ENCODE measurements at places on chromosomes 5 and 9.

GRCh38 chr5:60333005-60333571 lies 366.9 kb downstream of the DEPDC1B start:
- DNase-seq = no peak
- no peaks in the 10 kb centered on the region for H3K27me3 ChIP-seq
- H3K4me3 ChIP-seq = no peak overlapping the region
- H3K4me1 ChIP-seq = no peaks in the 10 kb centered on the region

DNA sequence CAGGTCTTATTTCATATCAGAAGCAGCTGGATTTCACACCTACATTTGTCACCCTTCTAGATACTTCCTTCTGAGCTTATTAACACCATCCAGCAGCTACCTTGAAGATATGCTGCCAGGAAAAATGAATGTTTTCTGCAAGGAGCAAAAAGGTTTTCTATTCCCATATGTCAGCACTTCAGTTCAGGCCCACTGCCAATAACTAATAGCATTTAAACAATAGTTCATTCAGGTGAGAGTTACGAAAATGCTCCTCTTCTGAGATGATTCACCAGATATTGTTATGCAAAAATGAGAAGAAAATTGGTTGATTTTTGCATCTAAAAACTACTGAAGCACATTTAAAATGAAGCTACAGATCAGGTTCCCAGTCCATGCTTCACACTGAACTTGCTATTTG lies 56.4 kb upstream of the ISL1 start:
- no peak overlapping the region for H3K27ac ChIP-seq
- H3K27me3 ChIP-seq = no peaks in the 10 kb centered on the region
- DNase-seq = no peak
- no peaks in the 10 kb centered on the region for H3K36me3 ChIP-seq
- H3K4me1 ChIP-seq = no peaks in the 10 kb centered on the region

GRCh38 chr5:134447815-134448520 lies 36.3 kb upstream of the CDKN2AIPNL start:
- no peak overlapping the region for H3K27ac ChIP-seq
- DNase-seq = no peak
- H3K4me3 ChIP-seq = no peak overlapping the region

DNA sequence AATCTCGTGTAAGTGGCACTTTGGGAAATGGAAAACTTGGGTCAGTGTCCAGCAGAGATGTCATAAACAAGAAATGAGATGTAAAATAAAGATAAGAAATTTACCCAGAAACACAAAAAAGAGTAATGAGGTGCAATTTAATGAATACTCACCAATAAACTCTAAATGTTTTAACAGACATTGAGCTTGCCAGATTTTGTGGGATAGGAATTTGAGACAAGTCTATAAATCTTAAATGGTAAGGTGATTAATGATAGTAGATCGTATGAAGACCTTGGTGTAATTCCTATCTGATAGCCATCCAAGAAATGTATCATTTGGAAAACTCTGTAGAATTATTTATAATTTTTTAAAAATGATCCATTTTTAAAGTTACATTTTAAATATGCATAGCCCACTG lies 682.4 kb downstream of the MAT2B start:
- peak; percentile 57 for DNase-seq
- H3K27me3 ChIP-seq = no peaks in the 10 kb centered on the region
- H3K36me3 ChIP-seq = no peaks in the 10 kb centered on the region

DNA sequence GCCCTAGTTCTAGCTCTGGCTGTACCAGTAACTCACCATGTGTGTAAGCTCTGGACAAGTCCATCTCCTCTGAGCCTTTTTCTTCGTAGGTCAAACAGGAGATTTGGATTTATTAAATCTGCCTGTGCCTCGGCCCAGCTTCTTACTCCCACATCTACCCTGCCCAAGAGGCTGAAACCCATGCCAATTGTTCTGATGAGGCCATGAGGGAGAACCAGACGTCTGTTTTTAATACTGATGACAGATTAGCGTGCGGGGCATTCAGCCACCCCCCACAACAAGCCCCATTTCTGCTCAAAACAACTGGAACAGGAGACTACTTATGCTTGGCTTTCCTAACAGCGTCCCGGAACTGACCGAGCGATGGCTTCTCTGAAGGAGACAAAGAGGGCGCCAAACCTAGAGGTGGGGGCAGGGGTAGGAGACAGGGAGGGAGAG lies 81.2 kb upstream of the TRIM32 start:
- no peak overlapping the region for H3K27ac ChIP-seq
- H3K36me3 ChIP-seq = no peaks in the 10 kb centered on the region
- H3K27me3 ChIP-seq = no peaks in the 10 kb centered on the region
- DNase-seq = no peak

- DNase-seq = no peak
- H3K4me1 ChIP-seq = peaks cover 3% of the 10 kb centered on the region
- no peak overlapping the region for H3K4me3 ChIP-seq
- H3K36me3 ChIP-seq = no peaks in the 10 kb centered on the region
Measured at GRCh38 chr5:88787856-88788255, 95.1 kb downstream of the MEF2C start.

GRCh38 chr9:8448226-8448625 lies 648.6 kb upstream of the DMAC1 start:
- no peak overlapping the region for H3K4me3 ChIP-seq
- H3K27me3 ChIP-seq = no peaks in the 10 kb centered on the region
- no peak for DNase-seq
- no peak overlapping the region for H3K27ac ChIP-seq
- no peaks in the 10 kb centered on the region for H3K36me3 ChIP-seq
- H3K4me1 ChIP-seq = no peaks in the 10 kb centered on the region

GRCh38 chr9:91697201-91697600 lies 252.8 kb downstream of the ROR2 start:
- no peaks in the 10 kb centered on the region for H3K36me3 ChIP-seq
- DNase-seq = no peak
- no peaks in the 10 kb centered on the region for H3K27me3 ChIP-seq
- no peaks in the 10 kb centered on the region for H3K4me1 ChIP-seq
- H3K4me3 ChIP-seq = no peak overlapping the region
- H3K27ac ChIP-seq = no peak overlapping the region

GRCh38 chr5:172046593-172046992 lies 40.2 kb upstream of the FBXW11 start:
- no peak for DNase-seq
- no peak overlapping the region for H3K27ac ChIP-seq
- no peak overlapping the region for H3K4me3 ChIP-seq
- H3K4me1 ChIP-seq = no peaks in the 10 kb centered on the region

DNA sequence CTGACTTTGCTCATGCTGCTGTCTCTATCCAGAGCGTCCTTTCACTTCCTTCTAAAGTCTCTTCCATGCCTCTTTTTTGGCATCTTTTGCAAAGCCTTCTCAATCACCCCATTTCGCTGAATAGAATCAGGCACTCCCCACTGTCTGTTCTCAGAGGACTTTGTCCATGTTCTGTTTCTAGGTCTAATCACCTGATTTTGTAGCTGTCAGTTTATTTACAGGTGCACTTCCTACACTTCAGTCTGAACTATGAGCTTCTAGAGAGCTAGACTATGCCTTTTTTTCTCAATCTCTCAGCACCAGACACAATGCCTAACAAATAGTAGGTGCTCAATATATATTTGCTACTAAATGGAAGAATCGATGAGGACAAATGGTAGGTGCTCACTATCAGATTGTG lies 29.9 kb downstream of the TLR4 start:
- H3K4me1 ChIP-seq = no peaks in the 10 kb centered on the region
- H3K36me3 ChIP-seq = no peaks in the 10 kb centered on the region
- no peak for DNase-seq

GRCh38 chr5:62578540-62578939 lies at the start of gene LRRC70:
Gene LRRC70 (plus strand): TSS chr5:62578819. CDS start chr5:62579439, 620 bp downstream.
- peak; percentile 63 for DNase-seq
- no peak within 1 kb of the TSS for H3K27ac ChIP-seq
- no peak within 1 kb of the TSS for H3K4me3 ChIP-seq
- no peaks in the 10 kb centered on the region for H3K4me1 ChIP-seq

DNA sequence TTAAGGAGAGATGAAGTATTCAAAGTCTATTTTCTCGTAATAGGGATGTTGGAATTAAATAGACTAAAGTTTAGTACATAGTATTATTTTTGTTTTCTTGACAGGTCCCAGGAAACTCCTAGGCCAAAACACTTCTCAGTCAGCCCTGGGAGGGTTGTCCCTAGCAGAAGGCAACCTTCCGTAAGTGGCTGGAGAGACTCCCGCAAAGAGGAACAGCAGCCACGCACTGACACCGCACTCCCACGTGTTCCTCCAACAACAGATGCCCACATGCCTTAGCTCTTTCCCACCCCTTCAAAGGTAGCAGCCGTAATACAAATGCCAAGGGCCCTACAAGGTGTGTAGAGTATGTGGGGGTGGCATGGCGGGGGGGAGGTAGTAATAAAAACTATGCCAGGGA lies 28.4 kb downstream of the PCDHGC5 start:
- peaks cover 73% of the 10 kb centered on the region for H3K4me1 ChIP-seq
- no peak for DNase-seq
- no peak overlapping the region for H3K4me3 ChIP-seq
- H3K27ac ChIP-seq = peak overlapping the region; percentile 70
- H3K36me3 ChIP-seq = peaks cover 2% of the 10 kb centered on the region

- H3K4me1 ChIP-seq = no peaks in the 10 kb centered on the region
- H3K27me3 ChIP-seq = no peaks in the 10 kb centered on the region
- no peak overlapping the region for H3K27ac ChIP-seq
- peak; percentile 63 for DNase-seq
Measured at GRCh38 chr5:103232393-103232999, 26.1 kb upstream of the MACIR start.

DNA sequence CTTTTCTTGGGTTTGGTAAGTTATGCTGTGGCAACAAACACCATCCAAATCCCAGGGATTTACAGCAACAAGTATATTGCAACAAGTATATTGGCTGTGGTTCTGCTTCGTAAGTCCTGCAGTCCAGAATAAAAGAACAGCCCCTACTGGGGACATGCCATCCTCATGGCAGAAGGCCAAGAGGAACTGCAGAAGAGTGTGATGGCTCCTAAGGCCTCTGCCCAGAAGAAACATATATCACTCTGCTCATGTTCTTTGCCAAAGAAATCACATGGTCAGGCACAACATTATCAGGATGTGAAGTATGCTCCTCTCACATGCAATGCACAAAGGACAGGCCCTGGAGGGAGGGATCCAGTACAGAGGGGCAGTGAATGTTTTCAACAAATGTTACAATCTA lies 159.6 kb upstream of the TAS2R1 start:
- no peak for DNase-seq
- H3K36me3 ChIP-seq = no peaks in the 10 kb centered on the region
- H3K27me3 ChIP-seq = peaks cover 2% of the 10 kb centered on the region

GRCh38 chr5:54793468-54794134 lies 191.8 kb downstream of the ESM1 start:
- H3K27ac ChIP-seq = no peak overlapping the region
- DNase-seq = peak; percentile 13
- H3K36me3 ChIP-seq = no peaks in the 10 kb centered on the region
- H3K4me1 ChIP-seq = peaks cover 6% of the 10 kb centered on the region
- H3K27me3 ChIP-seq = no peaks in the 10 kb centered on the region

DNA sequence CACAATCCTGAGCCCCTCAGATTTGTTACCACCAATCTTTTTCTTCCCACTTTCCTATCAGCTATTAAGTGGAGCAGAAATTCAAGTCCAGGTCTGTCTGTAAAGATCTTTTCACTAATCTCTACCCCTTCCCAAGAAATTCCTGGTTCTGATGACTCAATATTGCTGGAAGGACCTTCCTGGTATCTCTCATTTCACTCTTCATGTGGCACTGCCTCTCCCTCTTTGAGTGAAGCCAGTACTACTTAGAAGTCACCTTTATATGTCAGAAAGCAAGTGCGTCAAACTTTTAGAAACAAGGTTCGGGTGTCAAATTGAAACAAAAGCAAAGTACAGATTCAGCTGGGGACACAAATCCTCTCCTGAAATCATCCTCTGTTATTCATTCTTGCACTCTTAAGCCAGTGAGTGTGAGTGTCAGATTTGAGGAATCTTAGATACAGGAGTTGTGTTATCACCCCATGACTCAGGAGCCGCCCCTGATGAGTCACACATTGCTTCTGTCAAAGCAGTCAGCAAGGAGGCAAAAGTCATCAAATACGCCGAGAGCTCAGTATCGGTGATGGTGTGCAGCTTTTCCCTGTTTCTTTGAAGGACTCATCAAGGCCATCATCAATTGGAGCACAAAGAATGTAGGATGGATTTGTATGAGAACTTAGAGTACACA lies 313.0 kb downstream of the CETN3 start:
- no peaks in the 10 kb centered on the region for H3K27me3 ChIP-seq
- no peak overlapping the region for H3K27ac ChIP-seq
- H3K4me3 ChIP-seq = no peak overlapping the region
- peak; percentile 95 for DNase-seq
- H3K4me1 ChIP-seq = no peaks in the 10 kb centered on the region
- H3K36me3 ChIP-seq = no peaks in the 10 kb centered on the region

GRCh38 chr5:148829248-148829594 lies 2.8 kb downstream of the ADRB2 start:
- DNase-seq = no peak
- H3K4me3 ChIP-seq = peak overlapping the region; percentile 71
- no peaks in the 10 kb centered on the region for H3K27me3 ChIP-seq
- no peaks in the 10 kb centered on the region for H3K36me3 ChIP-seq
- peaks cover 6% of the 10 kb centered on the region for H3K4me1 ChIP-seq
- no peak overlapping the region for H3K27ac ChIP-seq

DNA sequence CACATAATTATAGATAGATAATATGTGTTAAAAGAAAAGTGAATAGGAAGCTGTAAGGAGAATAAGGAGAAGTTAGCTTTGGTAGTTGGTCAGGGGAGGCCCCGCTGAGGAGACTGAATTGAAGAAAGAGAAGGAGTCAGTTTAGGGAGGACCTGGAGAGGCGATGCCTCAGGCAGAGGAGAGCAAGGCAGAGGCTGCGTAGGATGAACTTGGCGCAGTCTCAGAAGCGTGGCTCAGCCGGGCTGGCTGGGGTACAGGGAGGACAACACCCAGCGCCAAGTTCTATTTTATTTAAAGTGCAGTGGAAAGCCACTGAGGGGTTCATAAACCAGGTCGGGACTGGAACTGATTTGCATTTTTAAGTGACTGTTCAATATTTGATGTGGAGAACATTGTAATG lies 68.5 kb downstream of the PTCD2 start:
- H3K36me3 ChIP-seq = no peaks in the 10 kb centered on the region
- peaks cover 12% of the 10 kb centered on the region for H3K4me1 ChIP-seq
- H3K27me3 ChIP-seq = no peaks in the 10 kb centered on the region
- H3K27ac ChIP-seq = peak overlapping the region; percentile 59
- no peak for DNase-seq

DNA sequence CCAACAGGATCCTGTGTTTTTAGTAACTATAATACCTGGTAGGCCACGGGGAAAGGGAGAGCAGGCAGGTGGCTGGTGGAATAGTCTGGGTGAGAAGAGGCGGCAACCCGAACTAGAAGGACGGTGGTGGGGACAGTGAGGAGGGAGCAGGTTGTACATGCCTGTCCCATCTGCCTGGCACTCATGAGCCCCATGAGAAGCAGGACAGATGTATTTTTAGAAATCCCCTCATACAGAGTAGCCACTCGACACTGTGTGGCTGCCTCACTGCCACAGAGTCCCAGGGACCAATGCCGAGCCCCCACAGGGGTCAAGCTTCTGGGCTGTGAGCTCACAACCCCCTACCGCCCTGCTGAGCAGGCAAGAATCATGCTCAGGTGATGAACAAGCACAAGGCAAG lies 136.6 kb downstream of the SEC61B start:
- H3K4me1 ChIP-seq = peaks cover 16% of the 10 kb centered on the region
- no peak overlapping the region for H3K27ac ChIP-seq
- no peaks in the 10 kb centered on the region for H3K27me3 ChIP-seq
- H3K36me3 ChIP-seq = no peaks in the 10 kb centered on the region
- no peak overlapping the region for H3K4me3 ChIP-seq
- DNase-seq = no peak

GRCh38 chr9:88075966-88076285 lies 62.3 kb downstream of the SPATA31C2 start:
- H3K27me3 ChIP-seq = no peaks in the 10 kb centered on the region
- no peak for DNase-seq
- no peaks in the 10 kb centered on the region for H3K4me1 ChIP-seq
- no peak overlapping the region for H3K27ac ChIP-seq

All from fibroblast of lung (primary cell).